ENCODE measurements at places on chromosomes 1 and 21. TPM values are rescaled to one million over a fixed set of nuclear protein-coding genes. Genes with fewer than 3 reads are reported as not detected.
A peak's percentile ranks its signal among the peaks of the same experiment; 100 is the strongest.

Gene KRTAP21-2
- total RNA-seq: 1.7 TPM

DNA sequence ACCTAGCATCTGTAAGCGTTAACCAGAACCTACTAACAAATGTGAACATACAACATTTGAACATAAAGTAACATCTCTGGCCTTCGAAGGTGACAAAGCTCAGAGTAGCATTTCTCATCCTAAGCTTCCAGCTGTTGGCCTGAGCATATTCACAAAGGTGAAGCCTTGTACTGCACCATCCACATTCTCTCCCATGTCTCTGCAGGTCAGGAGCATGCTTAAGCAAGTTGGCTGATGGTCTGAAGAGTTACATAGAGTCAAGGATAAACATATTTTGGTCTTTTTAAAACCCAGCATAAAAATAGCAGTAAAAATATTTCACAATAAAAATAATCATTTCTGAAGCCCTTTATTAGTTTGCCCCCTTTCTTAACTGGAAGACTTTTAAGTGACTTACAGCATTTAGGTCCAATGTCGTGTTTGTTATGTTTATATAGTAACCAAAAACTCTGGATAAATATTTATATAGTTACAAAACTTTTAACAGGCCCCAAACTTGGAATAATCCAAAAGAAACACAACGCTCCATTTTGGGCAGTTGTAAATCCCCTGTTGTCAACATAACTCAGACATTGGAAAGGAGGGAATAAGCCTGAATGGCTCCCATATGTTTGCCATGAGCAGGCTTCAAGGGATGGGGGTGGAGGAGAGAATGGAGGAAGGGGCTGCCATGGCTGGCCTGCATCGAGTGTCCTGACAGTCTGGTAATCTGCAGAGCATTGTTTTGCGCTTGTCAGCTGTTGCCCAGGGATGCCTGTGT, 42.8 kb upstream of the ENAH start:
- DNase-seq: no peak

DNA sequence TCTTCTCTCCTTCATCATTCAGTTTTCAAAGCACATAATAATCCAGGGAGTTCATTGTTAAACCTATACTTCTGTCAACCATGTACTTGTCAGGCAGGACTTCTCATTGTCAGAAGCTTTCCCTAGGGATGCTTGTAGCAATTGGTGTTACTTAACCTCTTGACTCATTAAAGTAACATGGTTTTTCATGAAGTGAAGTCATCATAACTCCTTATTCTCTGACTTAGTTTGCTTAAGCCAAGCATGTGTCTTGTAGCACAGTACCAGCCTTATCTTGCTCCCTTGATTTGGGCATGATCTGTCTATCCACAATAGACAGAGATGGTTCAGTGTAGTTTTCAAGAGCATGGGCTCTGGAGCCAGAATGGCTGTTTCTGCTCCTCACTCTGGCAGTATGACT, 45.3 kb downstream of the LRIG2 start:
- DNase-seq: no peak

DNA sequence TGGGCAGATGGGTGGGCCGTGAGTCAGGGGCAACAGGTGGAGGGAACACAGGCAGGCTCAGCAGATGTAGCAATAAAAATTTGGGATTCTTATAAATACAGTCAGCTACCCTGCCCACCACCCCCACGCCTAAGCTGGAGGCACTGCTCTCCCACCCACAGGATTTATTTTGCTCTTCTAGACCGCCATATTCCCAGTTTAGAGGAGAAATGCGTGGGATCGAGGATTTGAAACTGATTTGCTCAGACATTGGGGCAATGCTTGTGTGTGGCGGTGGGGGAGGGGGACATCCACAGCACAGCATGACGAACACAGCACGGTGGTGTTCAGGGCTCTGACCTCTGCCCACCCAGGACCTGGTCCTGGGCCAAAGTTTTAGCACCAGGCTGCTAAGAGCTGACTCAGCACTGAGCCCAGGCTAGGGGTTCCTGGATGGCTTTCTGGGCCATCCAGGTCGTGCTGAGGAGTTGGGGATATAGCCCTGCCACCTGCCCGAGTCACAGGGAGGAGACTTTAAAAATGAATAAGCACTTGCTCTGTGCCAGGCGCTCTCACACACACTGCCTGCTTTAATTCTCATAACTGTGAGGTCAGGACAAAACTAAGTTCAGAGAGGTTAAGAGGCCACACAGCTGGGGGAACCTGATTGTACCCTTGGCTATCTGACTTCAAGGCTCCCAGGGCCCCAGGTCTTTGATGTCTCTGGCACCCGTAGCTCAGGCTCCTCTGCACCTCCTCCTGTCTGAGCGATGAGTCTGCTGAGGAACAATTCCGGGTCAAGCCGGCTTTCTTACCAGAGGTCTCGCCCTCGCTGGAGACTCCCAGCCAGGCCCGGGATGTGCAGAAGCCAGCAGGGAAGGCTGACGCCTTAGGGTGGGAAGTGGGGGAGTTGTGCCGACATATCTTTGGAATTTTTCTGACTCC, 29.4 kb upstream of the CSF1 start:
- DNase-seq: peak; percentile 76

Gene TSSK3
- total RNA-seq: 0.84 TPM

DNA sequence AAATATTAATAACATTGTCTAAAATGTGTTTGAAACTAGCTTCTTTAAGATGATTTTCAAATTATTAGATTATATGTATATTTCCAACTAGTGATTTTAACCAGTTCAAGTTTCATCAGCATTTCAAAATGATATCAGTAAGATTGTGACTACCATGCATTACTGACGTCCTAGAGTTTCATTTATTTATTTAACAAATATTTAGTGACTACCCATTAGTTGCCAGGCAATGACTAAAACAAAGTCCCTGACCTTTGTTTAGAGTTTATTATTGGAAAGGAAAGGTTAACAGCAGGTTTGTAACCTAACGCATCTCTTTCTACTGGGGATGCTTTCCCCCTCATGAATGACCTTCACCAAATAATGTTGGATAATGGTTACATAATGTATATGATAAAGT, 7.6 kb upstream of the C4BPB start:
- no peak for DNase-seq

Gene PDC
- not detected for total RNA-seq

Gene ABL2
- 8.6 TPM for total RNA-seq

Gene VCAM1
- total RNA-seq: 3.1 TPM

GRCh38 chr1:172851856-172852255, 193.0 kb downstream of the FASLG start:
- no peak for DNase-seq

Gene FAM43B
- total RNA-seq: not detected

Gene NCDN
- total RNA-seq: 17.8 TPM
